ENCODE measurements at places on chromosomes 5 and 9. TPM values are rescaled to one million over a fixed set of nuclear protein-coding genes. Genes with fewer than 3 reads are reported as not detected.

GRCh38 chr9:87792831-87793288 is 66.9 kb downstream of the CTSL start:
- DNase-seq: no peak

DNA sequence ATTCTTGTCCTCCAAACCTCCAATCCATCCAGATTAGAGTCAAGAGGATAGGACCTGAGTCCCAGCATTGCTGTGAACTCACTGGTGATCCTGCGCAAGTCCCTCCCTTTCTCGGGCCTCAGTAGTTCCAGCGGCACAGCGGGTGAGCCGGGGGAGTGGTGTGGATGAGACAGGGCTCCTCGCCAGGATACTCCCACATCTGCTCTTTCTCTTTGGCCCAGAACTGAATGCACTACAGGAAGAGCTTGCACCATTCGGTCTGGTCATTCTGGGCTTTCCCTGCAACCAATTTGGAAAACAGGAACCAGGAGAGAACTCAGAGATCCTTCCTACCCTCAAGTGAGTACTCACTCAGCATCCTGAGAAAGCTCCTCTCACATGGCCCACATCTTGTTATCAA is 6.3 kb downstream of the GPX3 start:
- no peak for DNase-seq

GRCh38 chr9:7570107-7570720 is 229.4 kb downstream of the DMAC1 start:
- DNase-seq: no peak

DNA sequence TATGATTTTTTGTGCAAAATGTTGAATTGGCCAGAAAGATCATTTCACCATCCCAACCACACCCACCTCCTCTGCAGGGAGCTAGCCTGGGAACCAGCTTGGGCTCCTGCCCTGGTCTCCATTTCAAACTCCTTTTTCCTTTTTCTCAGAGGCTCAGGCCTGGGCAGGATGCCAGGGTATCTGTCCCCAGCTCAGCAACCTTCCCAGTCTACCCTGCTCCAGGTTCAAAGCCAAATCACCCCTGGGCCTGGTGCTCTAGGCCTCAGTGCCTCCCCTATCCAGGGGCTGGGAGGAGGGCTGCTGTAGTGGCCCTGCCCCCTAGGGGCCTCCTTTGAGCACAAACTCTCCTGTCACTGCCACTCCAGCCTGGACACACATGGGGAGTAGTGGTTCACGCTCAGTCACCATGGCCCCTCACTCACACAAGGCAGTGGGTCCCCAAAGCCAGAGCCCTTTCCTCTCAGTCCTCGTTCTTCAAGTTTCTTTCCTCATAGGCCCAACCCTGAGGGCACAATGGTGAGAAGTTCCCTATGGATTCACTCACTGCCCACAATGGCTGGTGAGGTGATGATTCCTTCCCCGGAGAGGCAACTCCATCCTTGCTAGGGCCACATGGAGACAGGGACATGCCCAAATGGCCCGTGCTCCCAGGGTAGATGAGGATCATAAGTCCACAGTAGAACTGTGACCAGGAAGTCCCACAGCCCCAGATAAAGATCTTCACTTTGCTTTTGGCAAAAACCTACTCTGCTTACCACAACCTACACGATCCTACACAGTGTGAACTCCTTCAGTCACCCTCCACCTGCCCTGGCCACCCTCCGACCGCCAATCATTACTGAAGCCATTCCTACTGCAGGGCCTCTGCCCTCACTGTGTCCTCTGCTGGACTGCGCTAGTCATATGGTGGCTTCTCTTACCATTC is 1.6 kb upstream of the ST6GALNAC4 start:
- no peak for DNase-seq

- no peak for DNase-seq
Observed at GRCh38 chr9:94577571-94577970, 16.1 kb downstream of the FBP2 start.

GRCh38 chr9:122307925-122308324 is 43.2 kb downstream of the MRRF start:
- DNase-seq: no peak

- DNase-seq: no peak
Observed at GRCh38 chr9:91073049-91073810, 271.6 kb downstream of the SYK start.

DNA sequence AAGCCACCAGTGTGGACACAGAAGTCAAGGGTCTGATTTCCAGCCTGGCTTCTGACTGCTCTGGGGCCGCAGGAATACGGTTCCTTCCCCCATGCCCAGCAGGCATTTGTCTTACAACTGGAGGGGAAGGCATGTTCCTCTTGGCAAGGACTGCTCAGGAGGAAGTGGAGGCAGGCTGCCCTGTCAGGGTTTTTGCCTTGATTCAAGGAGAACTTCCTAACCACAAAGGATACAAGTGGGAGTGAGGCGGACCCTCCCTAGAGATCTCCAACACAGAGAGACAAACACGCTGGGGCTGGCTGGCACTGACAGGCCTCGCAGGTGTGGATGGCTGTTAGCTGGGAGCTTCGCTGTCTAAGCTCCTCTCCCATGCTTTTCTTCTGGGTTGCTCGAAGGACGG is 19.1 kb downstream of the TGFBI start:
- no peak for DNase-seq

C9orf153 gene
- 0.18 TPM for total RNA-seq

SLC34A1 gene
- total RNA-seq: not detected
